ENCODE measurements at places on chromosomes 1 and 21.

- no peak for DNase-seq
Observed at GRCh38 chr1:172905452-172905851, 145.3 kb downstream of the TNFSF18 start.

DNA sequence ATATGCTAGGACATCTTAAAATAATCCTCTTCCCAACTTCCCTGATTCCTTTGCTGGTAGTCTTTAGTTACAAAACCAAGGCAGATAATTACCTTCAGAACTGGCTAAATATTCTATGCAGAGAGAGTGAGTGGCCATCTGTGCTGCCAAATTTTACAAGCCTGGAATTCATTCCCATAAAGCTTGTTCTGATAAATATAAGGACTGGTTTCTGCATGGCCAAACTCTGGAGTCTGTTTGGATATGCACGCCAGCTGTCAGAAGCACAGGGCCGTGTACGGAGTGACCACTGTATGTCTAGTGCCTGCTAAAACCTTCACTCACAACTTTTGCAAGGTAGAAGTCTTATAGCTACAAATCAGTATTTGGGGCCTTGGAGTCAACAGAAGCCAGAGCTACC lies 66.5 kb upstream of the RAVER2 start:
- DNase-seq, result no peak

GRCh38 chr1:172581779-172582178 lies 48.8 kb downstream of the SUCO start:
- DNase-seq, result no peak

DNA sequence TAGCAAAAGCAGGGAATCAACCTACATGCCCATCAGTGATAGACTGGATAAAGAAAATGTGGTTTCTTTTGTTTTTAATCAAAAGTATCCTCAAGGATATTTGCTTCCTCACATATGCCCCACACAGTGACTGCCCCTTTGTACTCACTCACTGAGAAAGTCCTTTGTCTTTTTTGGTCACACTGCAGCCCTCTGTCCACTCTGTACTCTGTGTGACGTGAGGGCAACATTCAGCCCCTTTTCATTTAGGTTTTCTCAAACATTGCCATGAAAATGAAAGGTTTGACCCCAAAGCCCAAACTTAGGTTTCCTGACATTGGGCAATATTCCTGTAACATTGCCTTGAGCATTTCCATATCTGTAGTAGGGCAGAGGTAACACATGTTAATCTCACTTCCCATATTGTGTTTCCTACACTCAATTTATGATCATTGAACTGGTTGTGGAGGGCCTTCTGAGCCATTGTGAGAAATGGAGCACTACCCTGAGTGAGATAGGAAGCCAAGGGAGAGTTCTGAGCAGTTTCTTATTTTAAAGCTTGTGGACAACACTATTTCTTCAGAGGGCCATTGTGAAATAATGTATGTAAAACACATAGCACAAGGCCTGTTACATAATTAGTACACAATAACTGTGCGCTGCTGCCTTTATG lies 501.9 kb upstream of the C1orf87 start:
- DNase-seq, result no peak

DNA sequence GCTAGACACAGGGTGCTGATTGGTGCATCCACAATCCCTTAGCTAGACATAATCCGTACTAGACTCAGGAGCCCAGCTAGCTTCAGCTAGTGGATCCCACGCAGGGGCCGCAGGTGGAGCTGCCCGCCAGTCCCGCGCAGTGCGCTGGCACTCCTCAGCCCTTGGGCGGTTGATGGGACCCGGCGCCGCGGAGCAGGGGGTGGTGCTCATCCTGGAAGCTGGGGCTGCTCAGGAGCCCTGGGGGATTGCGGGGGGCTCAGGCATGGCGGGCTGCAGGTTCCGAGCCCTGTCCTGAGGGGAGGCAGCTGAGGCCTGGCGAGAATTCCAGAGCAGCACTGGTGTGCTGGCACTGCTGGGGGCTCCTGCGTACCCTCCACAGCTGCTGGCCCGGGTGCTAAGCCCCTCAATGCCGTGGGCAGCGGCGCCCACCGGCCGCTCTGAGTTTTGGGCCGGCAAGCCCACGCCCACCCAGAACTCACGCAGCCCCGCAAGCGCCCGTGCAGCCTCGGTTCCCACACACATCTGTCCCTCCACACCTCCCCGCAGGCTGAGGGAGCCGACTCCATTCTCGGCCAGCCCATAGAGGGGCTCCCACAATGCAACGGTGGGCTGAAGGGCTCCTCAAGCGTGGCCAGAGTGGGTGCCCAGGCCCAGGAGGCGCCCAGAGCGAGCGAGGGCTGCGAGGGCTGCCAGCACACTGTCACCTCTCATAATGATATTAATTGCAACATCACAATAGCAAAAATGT lies 87.4 kb downstream of the CRB1 start:
- no peak for DNase-seq

DNA sequence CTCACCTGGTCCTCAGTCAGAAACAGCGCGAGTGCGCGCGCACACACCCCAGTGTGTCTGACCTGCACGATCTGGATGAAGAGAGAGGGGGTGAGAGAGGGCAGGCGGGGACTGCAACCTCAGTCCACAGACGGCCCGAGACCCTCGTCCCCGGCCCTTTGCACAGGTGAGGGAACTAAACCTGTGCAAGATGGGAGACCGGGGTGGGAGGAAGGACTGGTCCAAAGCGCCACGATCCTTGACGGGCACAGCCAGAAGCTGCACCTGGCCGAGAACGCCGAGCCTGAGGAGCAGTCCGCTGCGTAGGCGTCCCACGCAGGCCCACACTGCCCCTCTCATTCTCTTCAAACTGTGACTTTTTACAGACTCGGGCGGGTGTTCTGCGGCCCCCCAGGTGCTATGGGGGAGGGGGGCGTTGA lies 519 bp upstream of the IQCC start:
- DNase-seq, result no peak

DNA sequence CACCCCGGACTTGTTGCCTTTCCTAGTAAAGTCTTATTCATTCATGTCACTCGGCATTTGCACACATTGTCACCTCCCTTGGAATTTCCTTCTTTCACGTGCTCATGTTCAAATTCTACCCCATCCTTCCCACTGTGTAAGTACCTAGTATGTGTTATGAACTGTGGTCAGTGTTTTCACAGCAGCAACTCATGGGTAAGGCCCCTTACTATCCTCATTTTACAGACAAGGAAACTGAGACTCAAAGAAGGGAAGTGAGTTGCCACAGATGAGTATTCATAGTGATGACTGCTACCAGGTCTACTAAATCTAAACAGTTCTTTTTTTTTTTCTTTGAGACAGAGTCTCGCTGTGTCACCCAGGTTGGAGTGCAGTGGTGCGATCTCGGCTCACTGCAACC lies 10.5 kb downstream of the CITED4 start:
- DNase-seq, result no peak

DNA sequence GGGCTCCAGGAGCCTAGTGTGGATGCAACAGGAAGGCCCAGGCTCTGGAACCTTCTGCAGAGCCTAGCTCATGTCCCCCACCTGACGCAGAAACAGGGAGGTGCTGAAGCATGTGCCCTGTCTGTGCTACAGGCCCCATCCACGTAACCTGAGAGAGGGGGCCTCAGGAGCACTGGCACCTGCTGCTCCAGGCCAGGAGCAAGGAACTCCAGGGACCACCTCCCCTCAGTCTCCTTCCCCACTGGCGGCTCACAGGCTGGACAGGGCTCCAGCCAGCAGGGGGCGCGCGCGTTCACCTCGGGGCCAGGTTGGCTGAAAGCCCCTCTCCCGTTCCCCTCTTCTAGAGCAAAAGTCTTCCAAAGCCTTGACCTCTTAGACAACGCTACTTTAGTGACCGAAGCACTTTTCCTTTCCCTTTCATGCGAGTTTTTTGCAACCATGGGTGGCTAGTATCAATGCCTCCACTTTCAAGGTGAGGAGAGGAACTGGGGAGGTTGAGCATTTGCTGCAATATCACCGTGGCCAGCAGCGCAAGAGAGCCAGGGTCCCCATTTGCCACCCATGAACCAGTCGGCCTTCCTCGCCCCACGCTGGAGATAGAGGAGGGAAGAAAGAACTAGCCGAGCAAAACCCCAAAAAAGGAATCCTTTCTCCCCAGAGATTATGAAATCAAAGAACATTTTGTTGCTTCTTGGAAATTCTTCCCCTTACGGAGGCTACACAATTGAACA lies 52.4 kb upstream of the GPR157 start:
- DNase-seq, result peak; percentile 81

GRCh38 chr1:67031121-67031858 lies 22.7 kb downstream of the SLC35D1 start:
- no peak for DNase-seq

GRCh38 chr1:116861137-116861536 lies 48.6 kb upstream of the PTGFRN start:
- DNase-seq, result no peak

GRCh38 chr1:109909561-109909960 lies 1.1 kb upstream of the CSF1 start:
- DNase-seq, result no peak

DNA sequence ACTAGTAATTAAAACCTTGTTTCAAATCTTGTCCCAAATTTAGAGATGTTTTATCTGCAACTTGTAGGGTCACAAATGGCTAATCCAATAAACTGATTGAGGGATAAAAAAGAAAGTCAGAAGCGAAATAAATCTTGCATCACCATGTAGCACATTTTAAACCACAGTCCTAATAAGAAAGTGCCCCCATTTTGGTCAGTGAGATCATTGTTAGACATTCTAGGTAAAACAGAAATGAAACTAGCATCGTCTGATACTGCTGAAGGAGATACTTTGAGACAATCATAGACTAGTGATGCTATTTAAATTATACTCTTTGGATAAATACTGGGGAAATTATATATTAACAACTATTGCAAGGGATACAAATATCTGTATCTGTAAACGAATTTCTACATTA lies 247.9 kb downstream of the AMY1C start:
- no peak for DNase-seq

- DNase-seq, result no peak
Observed at GRCh38 chr1:21337454-21337927, 47.2 kb upstream of the ECE1 start.

- no peak for DNase-seq
Observed at GRCh38 chr1:34612091-34612827, 142.6 kb upstream of the GJB5 start.

- DNase-seq, result no peak
Observed at GRCh38 chr1:247269133-247269532, 13.3 kb downstream of the VN1R5 start.

DNA sequence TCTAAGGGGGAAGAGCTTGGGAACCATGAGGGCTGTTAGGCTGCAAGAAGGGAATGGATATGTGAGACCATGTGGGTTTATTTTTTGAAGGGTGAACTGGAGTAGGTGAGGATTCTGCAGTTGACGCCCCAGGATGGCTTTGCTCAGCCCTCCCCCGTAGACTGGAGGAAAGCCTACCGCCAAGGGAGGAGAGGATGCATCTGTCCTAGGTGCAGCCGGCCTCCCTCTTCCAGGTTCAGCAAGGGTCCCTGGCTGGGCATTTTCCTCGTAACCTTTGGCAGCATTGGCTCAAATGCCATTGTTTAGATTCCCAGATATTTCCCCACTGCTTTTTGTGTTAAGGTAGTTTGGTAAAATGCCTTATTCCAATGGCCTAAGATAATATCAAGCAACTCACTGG lies 16.6 kb downstream of the TFF3 start:
- no peak for DNase-seq

DNA sequence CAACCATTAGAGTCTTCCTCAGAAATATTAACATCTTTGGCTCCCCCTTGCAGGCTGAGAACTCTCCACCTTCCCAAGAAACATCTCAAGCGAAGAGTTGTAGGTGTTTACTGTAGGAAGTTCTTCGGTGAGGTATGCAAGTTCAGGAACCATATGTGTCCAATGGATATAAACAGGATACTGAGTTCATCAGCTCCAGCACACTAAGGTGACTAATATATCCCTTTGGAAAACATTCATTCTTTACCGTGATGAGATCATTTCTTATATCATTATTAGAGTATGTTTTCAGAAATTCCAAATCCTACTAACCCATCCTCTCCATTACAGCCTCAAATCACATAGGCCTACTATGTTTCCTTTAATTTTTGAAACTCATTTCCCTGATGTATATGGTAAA lies 37.3 kb upstream of the PRMT6 start:
- DNase-seq, result no peak

GRCh38 chr21:24976238-24976637 lies 631.0 kb downstream of the MRPL39 start:
- no peak for DNase-seq

GRCh38 chr1:114509596-114510273 lies 1.3 kb downstream of the TRIM33 start:
- no peak for DNase-seq

- no peak for DNase-seq
Observed at GRCh38 chr1:217614200-217614712, 16.6 kb downstream of the GPATCH2 start.

Data from activated naive CD4-positive, alpha-beta T cell treated with anti-CD3 and anti-CD28 coated beads for 36 hours (primary cell).